Activated CD8-positive, alpha-beta T cell treated with anti-CD3 and anti-CD28 coated beads, Interleukin-2, amount 10 ng/mL, durations not matched to agents 7 days and 5 days (primary cell): ENCODE measurements at places on chromosomes 16 and 17.

DNA sequence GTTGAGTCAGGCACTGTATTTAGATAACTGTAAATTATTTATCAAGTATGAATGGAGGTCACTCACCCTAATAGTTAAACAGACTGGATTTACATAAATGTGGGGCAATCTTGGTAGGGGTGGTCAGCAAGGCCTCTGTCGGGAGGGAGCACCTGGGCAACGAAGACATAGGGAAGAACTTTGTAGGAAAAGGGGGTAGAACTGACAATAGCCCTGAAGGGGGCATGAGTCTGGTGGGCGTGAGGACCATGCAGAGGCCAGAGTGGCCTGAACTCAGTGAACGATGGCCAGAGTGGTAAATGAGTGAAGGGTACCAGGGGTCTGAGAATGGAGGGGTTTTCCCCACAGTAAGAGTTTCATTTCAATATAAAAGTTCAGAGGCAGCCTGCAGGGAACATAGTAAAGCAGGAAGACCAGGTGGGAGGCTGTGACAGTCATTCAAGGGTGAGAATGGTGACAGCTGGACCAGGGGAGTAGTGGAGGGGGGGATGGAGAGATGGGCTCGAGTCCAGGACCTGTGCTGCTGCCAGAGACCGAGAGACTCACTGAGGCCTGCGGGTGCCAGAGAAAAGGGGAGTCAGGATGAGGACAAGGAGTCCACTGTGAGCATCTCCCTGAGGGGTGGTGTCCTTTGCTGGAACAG lies 2.9 kb downstream of the C17orf67 start:
- no peak for DNase-seq

GRCh38 chr16:35525979-35526590 lies 2066.7 kb downstream of the TP53TG3F start:
- DNase-seq: no peak

DNA sequence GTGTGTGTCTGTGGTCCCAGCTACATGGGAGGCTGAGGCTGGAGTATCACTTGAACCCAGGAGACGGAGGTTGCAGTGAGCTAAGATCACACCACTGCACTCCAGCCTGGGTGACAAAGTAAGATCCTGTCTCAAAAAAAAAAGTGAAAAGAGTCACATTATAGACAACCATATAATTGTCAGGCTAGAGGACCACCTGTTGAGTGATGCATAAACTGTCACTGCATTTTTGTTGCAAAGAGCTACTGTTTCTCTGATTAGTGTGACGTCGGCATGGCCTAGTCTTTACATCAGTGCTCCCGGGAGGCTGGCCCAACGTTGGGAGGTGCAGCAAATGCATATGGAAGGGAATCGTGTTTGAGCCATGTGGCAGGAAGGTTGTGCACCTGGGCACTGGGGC lies 50.2 kb downstream of the CLEC16A start:
- no peak for DNase-seq

GRCh38 chr17:30808785-30809286 lies 15.7 kb downstream of the CRLF3 start:
- peak; percentile 74 for DNase-seq

- no peak for DNase-seq
Observed at GRCh38 chr17:48134912-48135480, 27.4 kb downstream of the SNX11 start.

GRCh38 chr17:73271072-73271471 lies 9.4 kb upstream of the CPSF4L start:
- DNase-seq: no peak

- no peak for DNase-seq
Observed at GRCh38 chr16:9297437-9298113, 206.1 kb downstream of the HAPSTR1 start.

DNA sequence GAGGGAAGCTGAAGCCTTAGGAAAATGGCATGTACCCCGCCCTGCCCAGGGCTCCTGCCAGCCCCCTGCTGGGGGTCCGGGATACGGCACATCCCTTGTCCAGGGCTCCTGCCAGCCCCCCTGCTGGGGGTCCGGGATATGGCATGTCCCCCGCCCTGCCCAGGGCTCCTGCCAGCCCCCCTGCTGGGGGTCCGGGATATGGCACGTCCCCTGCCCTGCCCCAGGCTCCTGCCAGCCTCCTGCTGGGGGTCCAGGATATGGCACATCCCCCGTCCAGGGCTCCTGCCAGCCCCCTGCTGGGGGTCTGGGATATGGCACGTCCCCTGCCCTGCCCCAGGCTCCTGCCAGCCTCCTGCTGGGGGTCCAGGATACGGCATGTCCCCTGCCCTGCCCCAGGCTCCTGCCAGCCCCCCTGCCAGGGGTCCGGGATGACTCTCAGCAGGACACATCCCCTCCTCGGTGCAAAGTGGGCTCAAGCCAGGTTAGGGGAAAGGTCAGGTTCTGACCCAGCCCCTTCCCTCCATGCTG lies 43.2 kb downstream of the RPH3AL start:
- DNase-seq: no peak

- DNase-seq: no peak
Observed at GRCh38 chr17:47717261-47717697, 15.8 kb upstream of the TBX21 start.

DNA sequence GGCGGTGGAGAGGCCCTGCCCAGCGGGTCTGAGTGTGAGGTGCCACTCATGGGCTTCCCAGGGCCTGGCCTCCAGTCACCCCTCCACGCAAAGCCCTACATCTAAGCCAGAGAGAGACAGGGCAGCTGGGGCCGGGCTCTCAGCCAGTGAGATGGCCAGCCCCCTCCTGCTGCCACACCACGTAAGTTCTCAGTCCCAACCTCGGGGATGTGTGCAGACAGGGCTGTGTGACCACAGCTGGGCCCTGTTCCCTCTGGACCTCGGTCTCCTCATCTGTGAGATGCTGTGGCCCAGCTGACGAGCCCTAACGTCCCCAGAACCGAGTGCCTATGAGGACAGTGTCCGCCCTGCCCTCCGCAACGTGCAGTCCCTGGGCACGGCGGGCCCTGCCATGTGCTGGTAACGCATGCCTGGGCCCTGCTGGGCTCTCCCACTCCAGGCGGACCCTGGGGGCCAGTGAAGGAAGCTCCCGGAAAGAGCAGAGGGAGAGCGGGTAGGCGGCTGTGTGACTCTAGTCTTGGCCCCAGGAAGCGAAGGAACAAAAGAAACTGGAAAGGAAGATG lies 11.2 kb downstream of the VASN start:
- DNase-seq: no peak

DNA sequence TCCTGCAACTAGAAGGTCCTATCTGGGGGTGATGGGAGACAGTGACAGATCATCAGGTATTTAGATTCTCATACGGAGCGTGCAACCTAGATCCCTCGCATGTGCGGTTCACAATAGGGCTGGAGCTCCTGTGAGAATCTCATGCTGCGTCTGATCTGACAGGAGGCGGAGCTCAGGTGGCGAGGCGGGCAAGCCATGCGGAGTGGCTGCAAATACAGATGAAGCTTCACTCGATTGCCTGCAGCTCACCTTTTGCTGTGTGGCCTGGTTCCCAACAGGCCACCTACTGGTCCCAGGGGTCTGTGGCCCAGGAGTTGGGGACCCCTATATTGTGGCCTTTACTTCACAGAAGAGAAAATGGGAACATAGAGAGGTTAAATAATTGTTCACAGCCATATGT lies 200.4 kb downstream of the IRF8 start:
- no peak for DNase-seq

GRCh38 chr17:9693755-9694154 lies 48.4 kb downstream of the USP43 start:
- DNase-seq: no peak

GRCh38 chr16:75379339-75379738 lies 54.0 kb downstream of the CFDP1 start:
- DNase-seq: no peak

GRCh38 chr17:48541036-48541576 lies 3.8 kb downstream of the HOXB2 start:
- DNase-seq: no peak

GRCh38 chr17:58536542-58536941 lies 22.1 kb upstream of the MTMR4 start:
- no peak for DNase-seq

DNA sequence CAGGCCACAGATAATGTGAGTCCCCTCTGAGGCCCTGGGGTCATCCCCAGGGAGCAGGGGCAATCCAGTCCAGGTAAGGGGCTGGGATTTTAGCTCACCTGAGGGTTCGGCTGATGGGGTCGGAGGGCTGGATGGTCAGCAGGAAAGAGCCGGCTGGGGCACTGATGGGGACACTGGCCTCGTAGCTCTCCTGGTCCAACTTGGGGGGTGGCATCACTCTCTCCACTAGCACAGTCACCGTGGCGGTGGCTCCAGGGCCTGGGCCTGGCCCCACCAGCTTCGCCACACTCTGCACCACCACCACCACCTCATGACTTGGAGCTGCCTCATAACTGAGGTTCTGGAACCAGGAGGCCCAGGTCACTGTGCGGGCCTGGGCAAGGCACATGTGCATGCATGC lies 6.9 kb downstream of the CDH16 start:
- no peak for DNase-seq

DNA sequence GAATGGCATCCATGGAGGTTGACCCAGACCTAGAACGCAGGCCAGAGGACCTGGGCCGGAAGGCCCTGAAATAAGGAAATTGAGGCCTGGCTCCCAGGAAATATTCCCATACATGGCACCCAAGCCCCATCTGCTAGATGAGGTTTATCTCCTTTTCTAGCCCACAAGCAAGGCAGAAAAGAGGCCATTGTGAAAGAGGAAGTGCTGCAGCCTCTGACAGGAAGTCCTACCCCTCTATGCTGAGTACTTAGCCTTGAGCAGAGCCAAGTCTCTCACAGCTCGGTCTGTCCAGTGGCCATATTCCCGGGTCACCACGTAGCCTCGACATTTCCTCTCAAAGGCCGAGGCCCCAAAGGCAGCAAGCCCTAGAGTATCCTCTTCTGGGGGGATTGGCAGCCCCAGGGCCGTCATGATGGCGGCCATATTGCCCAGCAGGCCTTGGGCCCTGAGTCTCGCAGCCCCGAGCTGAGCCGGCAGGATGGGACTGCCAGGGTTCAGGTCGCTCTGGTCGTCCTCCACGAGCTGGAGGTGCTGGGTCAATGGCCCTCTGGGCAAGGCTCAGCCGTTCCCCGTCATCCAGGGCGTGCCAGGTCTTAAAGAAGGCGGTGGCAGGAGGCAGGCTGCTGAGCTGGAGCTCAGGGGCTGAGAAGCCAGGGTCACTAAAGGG lies 7.8 kb downstream of the CTF1 start:
- no peak for DNase-seq

GRCh38 chr16:12063004-12063395 lies 86.5 kb downstream of the SNX29 start:
- DNase-seq: no peak

DNA sequence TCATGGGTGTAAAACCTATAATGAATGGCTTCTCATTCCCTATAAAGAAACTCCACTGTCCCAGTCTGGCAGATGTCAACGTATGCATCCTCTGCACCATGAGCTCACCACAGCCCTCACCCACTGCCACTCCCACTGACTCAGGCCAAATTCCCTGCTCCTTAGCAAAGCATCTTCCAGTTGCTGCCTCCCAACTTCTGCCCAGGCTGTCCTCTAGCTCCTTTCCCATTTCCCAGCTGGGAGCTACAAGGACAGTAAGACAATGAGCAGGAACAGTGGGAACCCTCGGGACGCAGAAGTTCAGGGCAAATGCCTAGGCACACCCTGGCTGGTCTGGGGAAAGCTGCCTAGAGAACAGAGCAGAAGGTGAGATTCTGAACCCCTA lies 9.1 kb upstream of the THAP11 start:
- no peak for DNase-seq

DNA sequence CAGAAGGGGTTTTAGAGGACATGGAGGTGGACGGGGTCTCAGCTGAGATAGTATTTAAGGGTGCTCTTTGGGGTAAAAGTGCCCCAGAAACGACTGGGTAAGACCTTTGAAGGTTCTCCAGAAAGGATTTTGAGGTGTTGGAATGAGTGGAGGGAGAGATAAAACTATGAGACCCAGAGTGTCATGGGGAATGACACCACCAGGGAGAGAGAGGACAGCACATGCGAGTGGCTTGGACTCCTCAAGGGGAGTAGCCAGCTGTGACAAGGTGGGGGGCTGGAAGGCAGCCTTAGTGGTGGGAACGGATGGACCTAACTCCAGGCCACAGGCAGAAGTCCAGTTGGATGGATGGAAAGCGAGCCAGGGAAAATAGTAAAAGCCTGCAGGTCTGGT lies 19.2 kb upstream of the PITPNM3 start:
- DNase-seq: no peak

DNA sequence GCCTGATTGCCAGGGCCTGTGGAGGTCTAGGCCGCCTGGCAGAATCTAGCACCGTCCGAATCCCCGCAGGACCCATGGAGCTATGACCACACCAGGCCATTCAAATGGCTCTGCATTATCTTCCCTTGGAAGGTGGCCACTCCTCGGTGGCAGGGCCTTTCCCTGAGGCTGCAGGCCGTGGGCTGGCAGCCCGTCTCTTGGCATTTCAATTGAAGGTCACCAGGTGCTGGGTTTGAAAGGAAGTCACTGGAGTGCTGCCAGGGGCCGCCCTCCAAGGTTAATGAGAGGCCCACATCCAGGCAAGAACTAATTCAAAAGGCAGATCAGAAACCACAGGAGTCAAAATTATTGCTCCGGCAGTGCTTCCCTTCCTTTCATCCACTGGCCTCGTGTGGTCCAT lies 27.7 kb upstream of the CACNG5 start:
- no peak for DNase-seq

DNA sequence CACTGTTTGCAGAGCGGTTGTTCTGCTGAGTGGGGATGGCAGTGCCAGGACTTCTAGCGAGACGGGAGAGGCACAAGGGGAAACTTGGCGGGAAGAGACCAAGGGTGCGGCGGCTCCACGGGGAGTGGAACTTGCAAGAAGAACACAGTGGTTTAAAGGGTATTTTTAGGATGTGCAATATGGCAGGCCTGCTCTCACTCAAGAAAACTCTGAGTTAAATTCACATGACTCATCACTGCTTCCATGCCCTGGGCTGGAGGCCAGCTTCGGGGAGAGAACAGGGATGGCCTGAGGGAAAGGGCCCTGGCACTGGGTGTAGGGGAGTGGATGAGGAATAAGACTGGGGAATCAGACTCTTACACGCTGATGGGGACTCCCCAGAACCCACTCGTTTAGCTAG lies 13.3 kb upstream of the CD300LD start:
- no peak for DNase-seq

GRCh38 chr17:77144227-77144626 lies 3.5 kb downstream of the SEC14L1 start:
- no peak for DNase-seq

DNA sequence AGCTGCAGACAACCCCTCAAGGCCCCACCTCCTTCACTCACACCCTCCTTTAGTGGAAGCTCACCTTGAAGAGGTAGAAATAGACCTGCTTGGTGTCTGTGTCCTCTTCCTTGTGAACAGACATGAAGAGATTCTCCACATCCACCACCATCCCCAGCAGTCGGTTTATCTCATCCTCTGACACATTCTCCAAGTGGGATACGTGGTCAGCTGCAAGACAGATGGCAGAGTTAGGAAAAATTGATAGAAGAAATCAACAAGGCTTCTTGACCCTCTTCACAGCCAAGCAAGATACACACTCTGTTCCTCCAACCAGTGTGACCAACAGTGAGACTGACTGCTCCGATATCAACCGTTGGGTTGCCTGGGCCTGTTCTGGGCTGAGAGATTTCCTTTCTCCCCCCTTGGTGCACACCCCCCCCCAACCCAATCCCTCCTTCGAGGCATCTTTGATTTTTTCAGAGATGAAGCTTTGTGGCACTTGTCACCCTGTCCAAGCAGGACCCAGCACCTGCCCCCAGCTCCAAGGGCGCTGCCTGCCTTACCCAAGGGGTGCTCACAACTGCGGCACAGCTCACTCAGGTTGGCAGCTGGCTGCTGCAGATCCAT lies 902 bp downstream of the KAT2A start:
- no peak for DNase-seq

GRCh38 chr17:37481001-37481665 lies 8.6 kb upstream of the DUSP14 start:
- no peak for DNase-seq
